CD4-positive, CD25-positive, alpha-beta regulatory T cell (primary cell): ENCODE measurements at places on chromosomes 13 and 19.
A peak's percentile ranks its signal among the peaks of the same experiment; 100 is the strongest.

- peak; percentile 80 for DNase-seq
Observed at GRCh38 chr13:19984430-19985218, 26.1 kb downstream of the ZMYM2 start.

DNA sequence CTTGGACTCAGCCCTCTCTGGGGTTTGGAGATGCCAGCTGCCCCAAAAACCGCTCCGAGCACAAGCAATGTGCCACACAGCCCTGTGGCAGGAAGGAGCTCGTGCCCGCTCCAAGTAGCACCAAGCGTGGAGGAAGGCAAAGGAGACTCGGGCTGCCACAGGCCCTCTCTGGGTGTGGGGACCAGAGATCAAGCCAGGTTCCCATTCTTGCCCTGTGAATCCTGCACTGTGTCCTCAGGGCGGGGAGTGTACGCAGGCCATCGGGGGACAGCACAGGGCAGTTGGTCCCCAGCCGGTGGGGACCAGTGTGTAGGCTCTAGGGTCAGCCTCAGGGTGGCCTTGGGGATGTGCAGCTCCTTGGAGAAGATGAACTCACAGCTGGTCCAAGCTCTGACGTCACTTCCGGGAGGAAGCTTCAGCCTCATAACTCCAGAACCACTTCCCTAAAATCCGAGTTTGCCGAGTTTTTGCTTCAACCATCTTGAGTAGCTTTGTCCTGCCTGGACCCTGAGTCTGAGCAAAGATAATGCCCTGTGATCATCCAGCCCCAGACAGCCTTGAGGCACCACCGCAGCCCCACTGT, 9.3 kb upstream of the CPAMD8 start:
- DNase-seq = no peak

DNA sequence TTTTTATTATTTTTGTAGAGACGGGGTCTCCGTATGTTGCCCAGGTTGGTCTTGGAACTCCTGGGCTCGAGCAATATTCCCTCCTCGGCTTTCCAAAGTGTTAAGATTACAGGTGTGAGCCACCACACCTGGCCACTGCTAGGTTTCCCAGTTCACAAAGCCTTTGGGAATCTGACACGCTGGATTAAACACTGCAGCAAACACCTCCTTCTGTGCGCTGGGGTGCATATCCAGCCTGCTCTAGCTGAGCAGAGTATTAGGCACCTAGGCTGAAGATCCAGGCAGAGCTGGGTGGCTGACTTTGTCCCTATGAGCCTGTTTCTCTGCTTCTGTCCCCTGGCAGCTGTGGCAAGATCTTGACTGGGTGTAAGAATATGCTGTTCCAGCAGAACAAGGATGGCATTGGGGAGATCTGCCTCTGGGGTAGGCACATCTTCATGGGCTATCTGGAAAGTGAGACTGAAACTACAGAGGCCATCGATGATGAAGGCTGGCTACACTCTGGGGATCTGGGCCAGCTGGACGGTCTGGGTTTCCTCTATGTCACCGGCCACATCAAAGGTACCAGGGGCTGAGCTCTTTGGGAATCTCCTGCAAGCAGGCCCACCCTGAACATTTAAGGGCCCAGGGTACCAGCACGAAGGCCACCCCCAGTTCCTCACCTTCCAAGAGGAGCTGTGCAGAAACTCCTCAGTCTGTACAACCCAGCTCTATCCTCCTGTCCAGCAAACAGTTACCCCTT, 49.8 kb downstream of the ACSBG2 start:
- DNase-seq = no peak

DNA sequence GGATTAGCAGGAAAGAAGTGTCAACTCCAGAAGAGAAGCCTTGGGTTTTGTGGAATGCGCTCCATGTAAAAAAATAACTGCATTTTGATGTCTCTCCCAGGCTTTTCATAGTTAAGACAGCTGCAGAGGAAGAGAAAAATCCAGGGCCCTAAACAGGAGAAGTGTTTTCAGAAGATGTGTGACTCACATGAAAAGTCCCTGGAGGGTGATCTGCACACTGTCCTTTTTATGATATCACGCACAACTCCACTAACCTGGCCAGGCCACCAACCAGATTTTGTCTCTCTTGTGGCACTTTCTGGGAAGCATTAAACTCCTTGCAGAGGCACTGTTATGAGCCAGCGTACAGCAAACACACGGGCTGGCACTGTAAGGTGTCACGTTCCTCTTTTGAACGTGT, 267.3 kb downstream of the FGF9 start:
- DNase-seq = no peak

DNA sequence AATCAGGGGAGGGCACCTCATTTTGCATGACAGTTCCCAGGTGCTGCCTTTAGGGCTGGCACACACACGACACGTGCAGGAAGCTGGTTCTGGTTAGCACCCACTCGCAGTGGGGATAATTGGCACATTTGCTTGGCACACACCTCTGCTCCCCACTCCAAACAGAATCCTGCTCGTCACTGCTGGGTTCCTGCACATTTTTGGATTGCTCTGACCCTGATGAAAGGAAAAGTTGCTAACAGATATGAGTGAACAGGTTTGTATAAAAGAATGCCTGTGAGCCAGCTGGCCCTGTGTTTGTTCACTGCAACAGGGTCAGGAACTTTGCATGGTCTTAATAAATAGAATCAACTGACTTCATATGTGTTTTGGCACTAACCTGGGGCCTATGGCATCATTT, 1500.4 kb downstream of the EFNB2 start:
- no peak for DNase-seq

DNA sequence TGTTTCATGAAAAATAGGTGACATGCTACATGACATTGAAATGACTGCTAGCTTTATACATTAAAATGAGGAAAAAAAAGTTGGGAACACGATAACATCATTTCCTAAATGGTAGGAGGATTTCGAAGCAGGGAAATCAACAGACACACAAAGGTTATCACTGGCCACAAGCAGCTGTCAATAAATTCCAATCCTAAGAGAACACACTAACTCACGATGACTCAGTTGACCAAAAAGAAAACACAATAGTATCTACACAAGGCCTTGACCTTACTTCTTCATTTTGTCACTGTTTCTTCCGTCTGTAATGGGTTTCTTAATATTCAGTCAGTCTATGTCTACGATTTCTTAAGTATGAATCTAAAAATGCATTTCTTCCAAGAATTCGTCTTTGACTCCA, 36.5 kb downstream of the STARD13 start:
- DNase-seq = no peak

DNA sequence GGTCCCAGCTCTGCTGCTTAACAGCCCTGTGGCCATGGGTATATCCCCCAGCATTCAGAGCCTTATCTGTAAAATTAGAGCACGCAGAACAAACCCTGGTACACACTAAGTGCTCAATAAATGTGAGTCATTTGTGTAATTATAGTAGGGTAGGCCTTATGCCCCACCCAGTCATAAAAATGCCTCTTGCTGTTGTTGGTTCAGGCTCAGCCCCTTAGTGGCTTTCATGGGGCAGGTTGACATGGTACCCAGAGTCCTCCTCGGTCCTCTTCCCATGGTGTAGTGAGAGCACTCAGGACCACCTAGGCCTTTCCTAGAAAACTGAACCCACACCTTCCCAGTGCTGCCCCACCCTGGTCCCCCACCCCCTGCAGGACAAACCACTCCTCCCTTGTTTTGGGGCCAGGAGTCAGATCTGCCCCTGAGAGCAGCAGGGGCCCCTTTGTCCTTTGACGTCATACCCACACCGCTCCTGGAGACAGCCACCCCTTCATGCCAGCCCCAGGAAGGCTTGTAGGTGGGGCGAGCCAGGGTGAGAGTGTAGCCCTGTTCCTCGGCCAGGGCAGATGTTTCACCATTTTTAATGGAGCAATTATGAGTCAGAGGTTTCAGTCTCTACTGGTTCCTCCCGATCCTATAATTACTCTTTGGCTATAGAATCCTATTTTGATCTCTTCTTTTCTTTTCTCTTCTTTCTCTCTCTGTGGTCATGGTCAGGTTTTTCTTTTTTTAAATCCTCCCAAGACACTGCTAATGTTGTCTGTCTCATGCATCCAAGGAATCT, 36.8 kb downstream of the ACTN4 start:
- peak; percentile 53 for DNase-seq

DNA sequence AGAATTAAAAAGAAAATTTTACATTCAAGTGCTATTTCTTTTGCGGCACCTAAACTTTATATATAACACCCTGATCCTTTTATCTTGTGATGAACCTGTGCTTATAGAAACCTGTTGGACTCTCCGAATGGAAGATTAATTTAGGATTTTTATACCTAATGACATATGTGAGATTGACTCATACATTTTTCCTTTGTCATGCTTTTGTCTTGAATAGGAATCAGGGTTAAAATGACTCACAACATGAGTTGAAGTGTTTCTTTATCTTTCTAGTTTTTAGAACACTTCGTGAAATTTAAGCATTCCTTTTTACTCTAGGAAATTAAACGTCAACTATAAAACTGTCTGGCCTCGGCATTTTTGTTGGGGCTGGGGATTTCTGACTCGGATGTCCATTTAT, 378.9 kb downstream of the PCDH20 start:
- DNase-seq = no peak

GRCh38 chr19:2113439-2114211, 16.9 kb downstream of the IZUMO4 start:
- DNase-seq = no peak

DNA sequence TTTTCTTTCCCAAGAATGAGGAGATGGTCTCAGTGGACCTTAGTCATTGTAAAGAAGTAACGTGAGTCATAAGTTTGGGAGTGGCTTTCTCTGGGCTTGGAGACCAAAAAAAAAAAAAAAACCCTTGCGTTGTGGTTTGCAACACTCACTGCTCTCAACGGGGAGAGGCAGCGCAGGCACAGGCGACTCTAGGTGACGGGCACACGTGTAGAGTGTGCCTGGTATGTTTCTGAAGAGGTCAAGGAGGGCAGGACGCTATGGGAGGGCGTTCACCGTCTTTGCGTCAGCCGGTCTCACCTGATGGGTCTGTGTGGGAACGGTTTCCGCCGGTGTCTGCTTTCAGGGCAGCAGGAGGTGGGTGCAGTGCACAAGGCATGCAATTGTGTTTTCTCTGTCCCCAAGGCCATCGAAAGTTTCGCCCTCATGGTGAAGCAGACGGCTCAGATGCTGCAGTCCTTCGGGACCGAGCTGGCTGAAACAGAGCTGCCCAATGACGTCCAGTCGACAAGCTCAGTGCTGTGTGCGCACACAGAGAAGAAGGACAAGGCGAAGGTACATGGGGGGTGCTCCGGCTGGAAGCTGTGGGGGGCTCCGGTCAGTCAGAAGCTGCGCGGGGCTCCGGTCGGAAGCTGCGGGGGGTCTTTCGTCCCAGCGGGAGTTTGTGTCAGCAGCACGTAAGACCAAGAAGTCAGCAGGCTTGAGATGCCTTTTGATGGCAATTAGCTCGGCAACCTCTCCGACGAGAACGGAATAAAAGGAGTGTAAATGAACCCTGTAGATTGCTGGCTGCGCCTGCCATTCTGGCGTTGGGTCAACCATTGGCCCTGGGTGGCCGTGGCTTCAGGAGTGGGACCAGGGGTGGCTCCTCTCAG, 40.8 kb upstream of the F7 start:
- no peak for DNase-seq

- no peak for DNase-seq
Observed at GRCh38 chr19:1416014-1416841, 8.8 kb downstream of the DAZAP1 start.

- DNase-seq = peak; percentile 28
Observed at GRCh38 chr19:10624585-10624984, 768 bp upstream of the SLC44A2 start.

- DNase-seq = no peak
Observed at GRCh38 chr13:35157143-35157755, 215.2 kb downstream of the NBEA start.

DNA sequence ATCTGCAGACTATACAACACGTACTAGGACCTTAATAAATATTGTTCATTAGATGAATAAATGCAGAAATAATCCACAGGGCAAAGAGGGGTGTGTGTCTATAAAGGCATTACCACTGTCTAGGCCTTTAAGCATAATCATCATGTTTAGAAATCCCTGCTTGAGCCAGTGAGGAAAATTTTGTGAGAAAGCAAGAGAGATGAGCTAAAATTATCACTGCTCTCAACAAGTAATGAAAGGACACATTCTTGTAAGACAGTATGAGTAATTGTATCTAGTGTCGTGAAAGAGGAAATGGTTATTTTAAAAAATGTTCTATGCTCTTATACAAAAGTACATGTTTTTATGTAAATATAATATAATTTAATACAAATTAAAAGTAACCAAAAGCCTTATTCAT, 1699.4 kb downstream of the PCDH9 start:
- no peak for DNase-seq
